ENCODE measurements at places on chromosomes 6 and 20.

GRCh38 chr6:7108196-7108963 lies 619 bp downstream of the RREB1 start:
- H3K27ac ChIP-seq = peak overlapping the region; percentile 90
- no peaks in the 10 kb centered on the region for H3K27me3 ChIP-seq
- peaks cover 44% of the 10 kb centered on the region for H3K4me1 ChIP-seq
- peak; percentile 59 for DNase-seq

GRCh38 chr20:9407805-9408421 lies 106.5 kb upstream of the LAMP5 start:
- H3K4me1 ChIP-seq = no peaks in the 10 kb centered on the region
- H3K27me3 ChIP-seq = no peaks in the 10 kb centered on the region
- H3K36me3 ChIP-seq = no peaks in the 10 kb centered on the region
- no peak overlapping the region for H3K27ac ChIP-seq
- peak; percentile 76 for DNase-seq

DNA sequence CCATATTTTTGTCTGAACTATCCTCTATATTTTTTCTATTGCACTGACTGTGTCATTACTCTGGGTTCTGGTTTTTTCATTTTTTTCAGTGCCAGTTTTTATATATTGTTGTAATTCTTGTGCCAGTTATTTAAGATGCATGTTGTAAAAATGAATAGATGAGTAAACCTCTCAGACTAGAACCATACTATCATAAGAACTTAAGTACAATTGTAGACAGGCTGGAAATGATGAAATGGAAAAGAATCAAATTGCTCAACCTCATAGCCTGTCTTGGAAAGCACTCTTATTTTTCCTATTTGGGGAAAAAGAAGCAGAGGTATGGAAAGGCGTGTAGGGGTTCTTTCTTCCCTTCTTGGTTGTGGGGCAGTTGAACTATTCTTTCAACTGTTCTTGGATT lies 30.2 kb downstream of the PANK2 start:
- H3K36me3 ChIP-seq = peaks cover 6% of the 10 kb centered on the region
- H3K4me3 ChIP-seq = no peak overlapping the region
- H3K4me1 ChIP-seq = peaks cover 8% of the 10 kb centered on the region
- H3K27me3 ChIP-seq = no peaks in the 10 kb centered on the region
- H3K27ac ChIP-seq = no peak overlapping the region

- no peak for DNase-seq
- H3K4me3 ChIP-seq = no peak overlapping the region
- no peaks in the 10 kb centered on the region for H3K27me3 ChIP-seq
- H3K36me3 ChIP-seq = no peaks in the 10 kb centered on the region
Observed at GRCh38 chr20:42095221-42095620, 477.0 kb upstream of the CHD6 start.

GRCh38 chr20:4101910-4102309 lies 86.6 kb upstream of the RNF24 start:
- H3K36me3 ChIP-seq = no peaks in the 10 kb centered on the region
- no peak for DNase-seq
- H3K27ac ChIP-seq = no peak overlapping the region
- no peak overlapping the region for H3K4me3 ChIP-seq
- no peaks in the 10 kb centered on the region for H3K27me3 ChIP-seq

- no peaks in the 10 kb centered on the region for H3K27me3 ChIP-seq
- peaks cover 6% of the 10 kb centered on the region for H3K4me1 ChIP-seq
- H3K36me3 ChIP-seq = no peaks in the 10 kb centered on the region
- H3K27ac ChIP-seq = no peak overlapping the region
Observed at GRCh38 chr6:104603108-104603745, 256.5 kb downstream of the HACE1 start.

DNA sequence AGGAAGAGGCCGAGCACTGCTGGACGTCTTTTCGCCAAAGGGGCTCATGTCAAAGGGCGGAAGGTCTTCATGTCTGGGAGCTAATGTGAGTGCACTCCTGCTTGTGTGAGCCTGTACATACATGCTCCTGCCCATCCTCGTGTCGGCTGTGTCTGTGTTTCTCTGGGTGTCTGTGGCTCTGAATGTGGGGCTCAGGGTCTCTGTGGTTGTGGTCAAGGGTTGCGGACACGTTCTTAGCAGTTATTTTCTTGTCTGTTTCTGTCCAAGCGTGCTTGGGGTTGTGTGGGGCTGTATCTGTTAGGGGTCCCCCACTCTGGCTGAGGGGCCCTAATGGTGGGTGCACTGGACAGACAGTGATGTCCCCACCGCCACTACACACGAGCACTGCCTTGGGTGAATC lies 2.9 kb downstream of the AVP start:
- no peaks in the 10 kb centered on the region for H3K36me3 ChIP-seq
- H3K4me1 ChIP-seq = peaks cover 10% of the 10 kb centered on the region
- no peak overlapping the region for H3K4me3 ChIP-seq
- H3K27ac ChIP-seq = no peak overlapping the region

DNA sequence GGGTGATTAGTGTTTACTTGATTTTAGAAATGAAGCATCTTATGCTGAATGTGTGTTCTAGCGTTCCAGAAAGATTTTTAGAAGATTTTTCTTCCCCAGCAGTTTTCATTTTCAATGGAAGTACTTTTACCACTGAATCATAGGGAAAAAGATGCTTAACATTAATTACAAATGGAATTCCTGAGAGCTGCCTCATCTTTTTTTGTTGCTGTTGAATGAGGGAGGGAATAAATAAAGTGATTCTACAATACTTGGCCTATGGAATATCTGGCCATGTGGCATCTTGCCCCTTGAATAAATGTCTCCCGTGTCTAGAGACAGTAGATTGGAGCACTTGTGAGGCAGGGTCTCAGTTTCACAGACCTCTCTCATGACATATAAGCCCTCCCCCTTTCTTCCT lies 44.1 kb upstream of the SLC22A1 start:
- no peak overlapping the region for H3K27ac ChIP-seq
- H3K36me3 ChIP-seq = peaks cover 19% of the 10 kb centered on the region
- no peak overlapping the region for H3K4me3 ChIP-seq
- no peaks in the 10 kb centered on the region for H3K27me3 ChIP-seq
- no peaks in the 10 kb centered on the region for H3K4me1 ChIP-seq
- DNase-seq = no peak

DNA sequence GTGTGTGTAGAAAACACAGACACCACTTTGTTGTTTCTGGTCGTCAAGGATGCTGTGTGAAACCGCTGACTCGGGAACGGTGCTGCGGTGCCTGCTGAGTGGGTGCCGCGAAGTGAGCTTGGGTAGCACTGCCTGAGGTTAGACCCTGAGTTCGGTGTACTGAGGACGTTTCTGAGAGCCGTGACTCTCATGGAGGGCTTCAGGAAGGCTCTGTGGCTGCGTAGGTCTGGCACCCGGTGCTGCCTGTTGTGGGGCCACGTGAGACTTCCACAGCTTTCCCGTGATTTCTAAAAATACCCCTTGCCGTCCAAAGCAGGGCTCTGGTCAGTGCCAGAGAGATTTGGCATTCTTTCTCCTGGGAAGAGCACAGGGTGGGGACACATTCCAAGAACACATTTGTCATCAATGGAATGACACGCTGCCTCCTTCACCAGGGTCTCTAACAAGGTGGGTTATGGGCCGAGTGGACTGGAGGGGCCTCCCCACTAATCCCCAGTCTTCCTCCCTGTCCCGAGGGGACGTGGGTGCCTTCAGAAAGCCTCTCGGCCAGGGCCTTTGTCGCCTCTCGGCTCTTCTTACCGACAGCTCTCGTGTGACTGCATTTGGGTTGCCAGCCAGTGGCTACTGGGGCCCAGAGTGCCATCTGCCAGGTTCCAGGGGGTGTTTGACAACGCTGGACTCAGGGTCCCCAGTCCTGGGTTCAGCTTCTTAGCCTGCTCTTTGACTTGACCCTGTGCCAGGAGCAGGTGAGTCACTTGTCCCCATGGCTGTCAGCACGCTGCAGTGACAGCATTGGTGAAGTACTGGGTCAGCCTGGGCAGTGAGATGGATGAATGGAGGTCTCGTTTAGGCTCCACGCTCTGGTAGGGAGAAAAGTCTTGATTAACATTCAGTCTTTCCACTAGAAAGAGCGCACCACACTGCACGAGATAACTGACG lies 62.2 kb downstream of the SYNJ2 start:
- no peak overlapping the region for H3K4me3 ChIP-seq
- peaks cover 3% of the 10 kb centered on the region for H3K36me3 ChIP-seq
- H3K4me1 ChIP-seq = peaks cover 14% of the 10 kb centered on the region
- no peak overlapping the region for H3K27ac ChIP-seq

Measured in body of pancreas (tissue), 4 donors.